ENCODE measurements at places on chromosomes 12 and 14.

DNA sequence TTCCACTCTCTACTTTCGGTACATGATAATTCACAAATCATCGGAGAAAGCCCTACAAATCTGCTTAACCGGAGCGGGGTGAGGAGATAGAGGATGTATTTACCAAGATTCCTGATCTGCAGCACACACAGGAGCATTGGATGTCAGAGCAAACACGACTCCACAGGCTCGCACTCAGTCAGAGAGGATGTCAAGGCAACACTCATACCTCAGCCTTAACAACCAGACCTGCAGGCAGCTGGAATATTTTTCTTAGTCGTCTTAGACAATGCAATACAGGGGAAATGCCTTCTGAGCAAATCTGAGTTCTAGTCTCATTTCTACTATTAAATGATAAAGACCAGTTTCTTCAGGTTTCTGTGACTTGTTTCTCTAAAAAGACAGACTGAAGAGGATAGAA lies 159.3 kb upstream of the CPNE8 start:
- no peak for DNase-seq

- DNase-seq, result peak; percentile 47
These were observed at the start of gene P2RX7 for GRCh38 chr12:121132601-121133481. Gene P2RX7 (plus strand): TSS chr12:121132876. CDS start chr12:121132971, 95 bp downstream.

GRCh38 chr12:105428793-105429395 lies 98.4 kb downstream of the C12orf75 start:
- DNase-seq, result no peak

- DNase-seq, result no peak
These were observed 26.8 kb upstream of the CCDC60 start for GRCh38 chr12:119307747-119308146.

DNA sequence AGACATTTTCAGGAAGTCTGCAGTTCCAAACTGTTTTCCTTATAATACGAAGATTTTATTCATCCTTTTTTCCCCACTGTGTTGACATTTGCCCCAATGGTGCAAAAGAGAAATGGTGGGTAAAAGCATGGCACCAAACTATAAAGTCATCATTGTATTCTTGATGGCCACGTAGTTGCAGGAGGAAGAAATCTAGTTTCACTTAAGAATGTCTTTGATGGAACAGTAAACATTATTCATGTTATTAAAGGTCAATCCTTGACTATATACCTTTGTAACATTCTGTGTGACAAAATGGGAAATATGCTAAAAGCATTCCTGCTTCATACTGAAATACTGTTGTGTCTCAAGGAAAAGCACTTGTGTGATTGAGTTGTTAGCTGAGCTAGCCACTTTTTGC lies 80.1 kb downstream of the PRKCH start:
- no peak for DNase-seq

- no peak for DNase-seq
These were observed 27.4 kb downstream of the YEATS4 start for GRCh38 chr12:69386921-69387320.

DNA sequence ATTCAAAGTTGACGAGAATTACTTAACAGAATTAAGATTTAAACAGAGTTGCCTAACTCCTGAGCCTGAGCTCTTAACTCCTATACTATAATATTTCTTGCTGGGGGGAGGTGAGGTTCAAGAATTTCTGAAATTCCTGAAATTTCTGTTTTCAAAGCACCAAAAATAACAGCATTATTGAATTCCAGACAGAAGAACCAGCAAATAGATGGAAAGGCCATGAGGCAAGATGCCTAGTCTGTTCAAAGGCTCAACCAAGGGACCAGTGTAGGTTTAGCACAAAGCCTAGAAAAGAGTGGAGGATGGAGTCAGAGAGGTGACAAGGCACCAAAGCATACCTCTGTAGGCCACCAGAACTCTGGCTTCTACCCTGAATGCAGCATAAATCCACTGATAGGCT lies 76.4 kb downstream of the PPP1R12A start:
- no peak for DNase-seq

GRCh38 chr12:57148469-57149244 lies 1.2 kb upstream of the LRP1-AS start:
- DNase-seq, result no peak

- no peak for DNase-seq
These were observed 2.1 kb downstream of the GLIPR1 start for GRCh38 chr12:75482646-75483045.

GRCh38 chr14:101374373-101375338 lies 186.6 kb upstream of the DIO3 start:
- DNase-seq, result no peak

DNA sequence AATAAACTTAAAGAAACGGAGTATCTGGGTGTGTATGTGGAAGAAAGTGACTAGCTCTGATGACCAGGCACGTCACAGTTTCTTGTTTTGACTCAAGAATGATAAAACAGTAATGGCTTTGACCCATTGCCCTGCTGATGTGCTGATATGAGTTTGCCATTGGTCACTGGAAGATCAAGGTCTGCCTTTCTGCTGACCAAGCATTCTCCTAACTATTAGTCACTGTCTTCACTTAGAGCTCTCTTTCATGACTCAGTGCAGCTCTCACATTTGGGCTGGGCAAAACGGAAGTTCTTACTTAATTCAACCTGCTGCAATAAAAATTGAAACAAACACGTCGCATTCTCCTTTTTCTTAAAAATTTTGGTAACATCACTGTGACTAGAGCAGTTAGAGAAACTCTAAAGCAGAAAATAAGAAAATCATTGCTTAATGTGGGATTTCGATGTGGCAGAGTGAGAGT lies 366.7 kb downstream of the BTG1 start:
- DNase-seq, result no peak

- no peak for DNase-seq
These were observed 10.2 kb upstream of the SLC17A8 start for GRCh38 chr12:100346660-100347059.

DNA sequence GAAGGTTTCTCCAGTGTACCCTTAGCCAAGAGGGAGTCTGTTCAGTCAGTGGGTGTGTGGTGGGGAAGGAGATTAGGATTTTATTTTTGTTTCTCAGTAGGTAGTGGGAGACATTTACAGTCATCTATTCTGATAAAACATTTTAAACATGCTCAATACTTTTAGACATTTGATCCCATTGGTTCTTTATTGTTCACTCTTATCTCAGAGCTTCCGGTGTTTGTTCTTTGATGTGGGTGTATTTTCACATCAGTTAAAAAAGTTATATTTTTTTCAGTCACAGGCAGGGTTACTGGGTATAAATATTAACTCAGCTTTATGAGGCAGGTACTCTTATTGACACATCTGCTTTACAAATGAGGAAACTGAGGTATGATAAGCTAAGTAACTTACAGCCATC lies 43.3 kb upstream of the LRRK2 start:
- no peak for DNase-seq

DNA sequence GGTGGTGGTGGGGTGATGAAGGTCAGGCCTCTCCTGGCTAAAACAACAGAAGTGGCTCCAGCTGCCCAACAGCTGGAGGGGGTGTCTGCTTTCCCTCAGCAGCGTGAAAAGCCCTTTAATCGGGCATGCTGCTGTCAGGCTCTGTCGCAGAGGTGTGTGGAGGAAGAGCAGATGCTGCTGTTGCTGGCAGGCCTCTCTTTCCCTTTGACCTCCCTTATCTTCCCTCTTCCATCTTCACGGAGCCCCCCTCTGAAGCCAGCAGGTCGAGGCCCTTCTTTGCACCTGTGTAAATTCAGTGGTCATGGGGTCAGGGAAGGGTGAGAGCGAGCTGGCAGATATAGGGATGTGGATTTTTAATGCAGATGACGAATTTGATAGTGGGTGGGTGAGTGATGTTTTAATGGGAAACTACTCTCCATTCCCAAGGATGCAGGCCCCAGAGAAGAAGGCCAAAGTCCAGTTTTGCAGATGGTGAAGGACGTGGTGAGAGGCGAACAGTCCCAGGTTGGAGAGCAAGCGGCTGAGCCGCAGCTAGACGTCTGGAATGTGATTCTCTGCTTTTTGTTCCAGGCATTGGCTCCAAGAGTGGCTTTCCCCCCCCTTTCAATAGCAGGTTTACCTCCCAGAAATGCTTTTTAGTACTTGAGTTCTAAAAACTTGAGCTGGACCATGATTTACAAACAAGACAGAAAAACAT lies 64.0 kb downstream of the SMOC1 start:
- DNase-seq, result no peak

- DNase-seq, result no peak
These were observed 173.7 kb downstream of the STXBP6 start for GRCh38 chr14:24875991-24876878.

GRCh38 chr12:109770104-109770860 lies 56.7 kb downstream of the FAM222A start:
- peak; percentile 25 for DNase-seq

- DNase-seq, result no peak
These were observed 102.7 kb downstream of the DACT1 start for GRCh38 chr14:58740379-58740935.
